ENCODE measurements at places on chromosomes 16 and 17.

DNA sequence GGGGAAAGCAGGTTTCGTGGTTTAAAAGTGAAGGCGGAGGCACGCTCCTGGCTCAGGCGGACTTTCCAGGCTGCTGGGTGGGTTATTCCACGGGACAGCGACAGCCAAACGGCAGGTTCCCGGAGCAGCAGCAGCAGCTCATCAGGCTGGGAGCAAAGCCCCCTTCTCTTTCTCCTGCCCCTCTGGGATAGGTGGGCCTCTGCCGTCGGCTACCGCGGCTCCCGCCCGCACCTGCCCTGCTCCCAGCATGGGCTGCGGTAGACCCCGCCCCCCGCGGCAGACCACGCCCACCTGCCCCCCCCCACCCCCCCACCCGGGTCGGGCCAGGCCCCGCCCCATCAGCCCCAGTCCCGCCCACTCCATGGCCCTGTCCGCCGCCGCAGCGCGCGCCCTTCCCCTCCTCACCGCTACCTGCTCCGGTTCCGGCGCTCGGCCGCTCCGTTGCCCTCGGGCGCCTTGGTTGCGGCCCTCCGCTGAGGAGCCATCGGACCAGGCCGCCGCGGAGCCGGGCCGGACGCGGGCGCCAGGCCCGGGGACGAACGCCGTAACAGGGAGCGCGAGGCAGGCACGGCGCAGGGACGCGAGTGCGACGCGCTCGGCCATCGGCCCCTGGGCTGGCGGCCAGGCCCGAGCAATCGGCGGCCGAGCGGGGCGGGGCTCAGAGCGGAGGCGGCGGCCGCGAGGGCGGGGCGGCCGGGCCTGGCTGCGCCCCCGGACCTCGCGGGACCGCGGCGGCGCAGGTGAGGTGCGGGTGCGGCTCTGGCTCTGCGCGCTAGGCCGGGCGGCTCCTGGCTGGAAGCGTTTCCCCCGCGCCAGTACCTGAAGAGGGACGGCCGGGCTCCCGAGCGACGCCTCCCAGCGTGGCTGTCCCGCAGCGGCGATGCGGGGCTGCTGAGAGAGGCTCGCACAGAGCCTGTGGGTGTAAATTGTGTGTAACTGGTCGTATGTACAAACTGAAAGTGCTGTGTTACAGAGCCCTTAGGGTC lies at the start of the genes HEXD and OGFOD3:
Gene HEXD (plus strand): TSS at position 347 of the 986 bp plus-strand sequence. CDS start 1,453 bp downstream, outside the sequence.
Gene OGFOD3 (minus strand): TSS at position 586 of the 986 bp plus-strand sequence. CDS start 101 bp downstream, at position 485.
- peak; percentile 50 for DNase-seq

GRCh38 chr17:17944743-17945142 lies 27.5 kb downstream of the TOM1L2 start:
- DNase-seq: peak; percentile 8

GRCh38 chr16:85750827-85751697 lies at the start of gene C16orf74:
C16orf74 (minus strand) TSS chr16:85751096; CDS start chr16:85735217, 15,879 bp downstream.
- DNase-seq: no peak

DNA sequence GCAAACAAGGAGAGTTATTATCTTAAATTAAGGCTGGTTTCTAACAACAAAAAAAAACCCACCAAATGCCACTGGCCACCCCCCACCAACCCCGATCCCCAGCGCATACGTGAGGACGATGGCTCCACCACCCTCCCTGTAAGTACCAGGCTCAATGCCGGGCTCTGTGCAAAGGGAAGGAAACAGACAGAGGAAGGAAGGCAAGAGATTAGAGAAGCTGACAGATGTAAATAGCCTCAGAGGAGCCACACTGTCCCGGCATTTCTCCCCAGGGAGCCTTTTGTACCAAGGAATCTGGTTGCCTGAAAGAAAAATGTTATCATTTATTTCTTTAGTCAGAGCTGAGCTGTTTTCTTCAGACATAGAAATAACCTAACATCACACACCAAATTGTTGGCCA lies 13.1 kb downstream of the SOST start:
- no peak for DNase-seq

DNA sequence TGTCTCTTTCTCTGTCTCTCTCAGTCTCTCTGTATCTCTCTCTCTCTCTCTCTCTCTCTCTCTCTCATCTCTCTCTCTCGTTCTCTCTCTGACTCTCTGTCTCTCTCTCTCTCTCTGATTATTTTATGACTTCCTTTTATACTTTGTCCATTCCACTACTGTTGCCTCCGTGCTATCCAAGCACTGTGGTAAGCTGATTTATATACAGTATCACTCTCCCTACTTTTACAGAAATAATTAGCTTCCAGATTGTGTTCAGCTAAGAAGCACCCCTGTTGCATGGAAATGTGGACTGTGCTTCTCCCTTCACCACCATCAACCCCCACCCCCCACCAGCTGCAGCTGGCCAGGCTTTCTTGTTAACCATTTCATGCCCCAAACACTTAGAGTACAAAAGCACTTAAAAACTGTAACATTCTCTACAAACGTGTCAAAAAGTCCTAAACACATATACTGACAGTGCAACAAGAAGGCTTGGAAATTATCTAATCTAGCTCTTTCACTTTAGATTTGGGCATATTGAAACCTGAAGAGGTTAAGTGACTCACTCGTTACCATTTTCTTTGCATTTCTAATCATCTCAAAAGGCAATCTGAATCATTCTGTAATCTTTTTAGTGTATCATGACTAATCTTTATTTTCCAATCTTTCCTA lies 11.6 kb upstream of the TMEM100 start:
- DNase-seq: no peak

DNA sequence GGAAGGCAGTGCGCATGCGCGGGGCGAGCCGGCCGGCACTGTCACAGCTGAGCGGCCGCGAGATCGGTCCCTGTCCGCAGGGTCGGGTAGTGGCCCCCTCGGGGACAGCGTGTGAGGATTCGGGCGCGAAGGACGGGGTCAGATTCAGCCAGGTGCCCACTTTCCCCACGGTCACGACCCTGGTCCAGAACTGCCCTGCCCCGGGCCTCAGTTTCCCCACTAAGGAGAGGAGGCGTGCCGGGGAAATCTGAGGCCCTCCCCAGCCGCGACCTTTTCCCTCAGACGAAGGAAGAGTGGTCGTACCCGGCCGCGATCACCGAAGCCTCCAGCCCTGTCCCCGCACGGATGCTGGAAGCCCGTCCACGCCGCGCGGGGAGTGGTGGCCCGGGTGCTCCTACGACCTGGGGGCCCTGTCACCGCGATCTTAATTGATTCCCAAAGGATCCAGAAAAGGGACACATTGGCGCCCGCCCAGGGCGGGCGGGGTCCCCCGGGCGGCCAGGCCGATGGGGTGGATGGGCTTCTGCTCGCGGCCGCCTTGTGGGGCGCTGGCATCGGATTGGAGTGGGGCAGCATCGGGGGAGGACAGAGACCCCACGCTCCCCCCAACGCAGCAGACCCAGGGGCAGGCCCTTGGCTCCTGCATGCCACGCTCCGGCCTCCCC lies 57.7 kb downstream of the SRL start:
- DNase-seq: no peak

DNA sequence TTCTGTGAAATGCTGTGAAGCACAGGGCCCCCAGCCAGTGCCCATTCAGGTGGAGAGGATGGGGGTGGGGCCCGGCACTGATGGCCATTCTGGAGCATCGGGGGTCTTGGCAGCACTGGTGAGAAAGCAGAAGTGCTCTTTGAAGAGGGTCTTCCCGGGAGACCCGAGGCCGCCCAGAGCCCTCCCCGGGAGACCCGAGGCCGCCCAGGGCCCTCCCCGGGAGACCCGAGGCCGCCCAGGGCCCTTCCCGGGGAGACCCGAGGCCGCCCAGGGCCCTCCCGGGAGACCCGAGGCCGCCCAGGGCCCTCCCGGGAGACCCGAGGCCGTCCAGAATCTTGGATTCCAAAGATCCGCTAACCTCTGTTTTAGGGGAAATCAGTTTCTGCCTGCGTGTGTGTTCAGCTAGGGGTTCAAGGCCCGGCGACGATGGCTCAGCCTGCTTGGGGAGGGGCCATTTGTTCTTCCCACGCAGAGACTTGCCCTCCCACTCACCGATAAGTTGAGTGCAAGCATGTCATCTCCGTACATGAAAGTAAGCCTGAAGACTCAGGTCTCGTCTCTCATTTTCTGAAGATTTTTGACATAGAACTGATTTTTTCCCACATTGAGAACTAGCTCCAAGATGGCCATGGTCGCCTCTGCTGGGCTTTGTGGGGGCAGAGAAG lies 35.2 kb upstream of the CAPN15 start:
- DNase-seq: no peak

- no peak for DNase-seq
These were observed 42.7 kb downstream of the ATF7IP2 start for GRCh38 chr16:10428433-10429168.

DNA sequence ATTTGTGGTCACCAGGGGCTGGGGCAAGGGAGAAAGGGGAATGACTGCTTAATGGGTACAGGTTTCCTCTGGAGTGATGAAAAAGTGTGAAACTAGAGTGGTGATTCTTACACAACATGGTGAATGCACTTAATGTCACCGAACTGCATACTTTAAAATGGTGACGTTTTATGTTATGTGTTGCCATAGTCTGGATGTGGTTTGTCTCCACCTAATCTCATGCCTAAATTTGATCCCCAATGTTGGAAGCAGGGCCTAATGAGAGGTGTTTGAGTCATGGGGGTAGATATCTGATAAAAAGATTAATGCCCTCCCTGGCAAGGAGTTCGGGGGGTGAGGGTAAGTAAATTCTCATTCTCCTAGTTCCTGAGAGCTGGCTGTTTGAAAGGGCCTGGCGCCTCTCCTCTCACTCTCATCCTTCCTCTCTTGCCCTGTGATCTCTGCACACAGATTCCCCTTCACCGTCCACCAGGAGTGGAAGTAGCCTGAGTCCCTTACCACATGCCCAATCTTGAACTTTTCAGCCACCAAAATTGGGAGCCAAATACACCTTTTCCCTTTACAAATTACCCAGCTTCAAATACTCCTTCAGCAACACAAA lies 15.3 kb downstream of the XPO6 start:
- no peak for DNase-seq

DNA sequence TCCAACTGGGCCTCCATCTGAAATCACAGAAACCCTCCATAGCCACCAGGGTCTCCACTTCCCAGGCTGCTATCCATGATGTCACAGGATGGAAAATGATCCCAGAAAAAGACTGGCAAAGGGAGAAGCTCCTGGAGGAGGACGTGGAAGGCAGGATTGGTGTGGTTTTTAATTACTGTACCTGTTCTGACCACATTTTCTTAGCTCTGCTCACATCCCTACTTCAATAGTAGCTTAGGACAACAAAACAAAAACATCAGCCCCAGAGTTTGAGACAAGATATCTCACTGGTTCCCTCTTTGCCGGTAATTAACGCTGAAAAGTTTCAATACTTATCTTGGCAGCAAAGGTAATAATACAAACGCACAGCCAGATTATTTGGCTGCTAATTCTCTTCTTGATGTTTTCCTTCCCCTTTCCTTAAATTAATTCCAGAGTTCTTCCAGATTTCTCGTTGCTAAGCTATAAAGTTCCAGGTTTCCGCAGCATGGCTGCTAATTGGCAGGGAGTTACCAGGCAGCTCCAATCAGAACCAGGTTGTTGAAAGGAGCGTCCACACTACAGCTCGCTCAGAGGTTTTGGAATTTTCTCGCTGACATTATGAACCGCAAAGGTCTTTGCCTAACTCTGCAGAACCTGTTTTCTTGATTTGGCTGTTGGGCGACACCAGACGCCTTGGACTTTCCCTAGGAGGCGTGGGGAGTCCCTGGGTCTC lies 263.4 kb downstream of the MRTFB start:
- DNase-seq: no peak

DNA sequence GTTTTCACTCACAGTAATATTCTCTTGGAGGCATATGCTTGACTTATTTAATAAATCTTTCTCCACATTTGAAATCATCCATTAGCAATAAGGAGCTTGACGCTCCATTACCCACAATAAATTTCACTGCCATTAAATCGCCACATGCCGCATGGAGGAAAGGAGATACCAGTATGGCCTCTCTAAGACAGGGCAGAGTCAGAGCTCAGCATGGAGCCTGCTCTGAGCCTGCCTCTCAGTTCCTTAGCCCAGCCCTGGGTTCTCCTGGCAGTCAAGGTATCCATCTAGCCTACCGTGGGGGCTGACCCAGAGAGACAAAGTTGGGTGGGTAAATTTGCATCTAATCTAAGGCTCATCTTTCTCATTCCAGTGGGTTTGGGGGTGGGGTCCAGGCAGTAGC lies 80.3 kb upstream of the CES5A start:
- no peak for DNase-seq

- DNase-seq: no peak
These were observed 2.9 kb upstream of the RNF213 start for GRCh38 chr17:80257716-80258213.

DNA sequence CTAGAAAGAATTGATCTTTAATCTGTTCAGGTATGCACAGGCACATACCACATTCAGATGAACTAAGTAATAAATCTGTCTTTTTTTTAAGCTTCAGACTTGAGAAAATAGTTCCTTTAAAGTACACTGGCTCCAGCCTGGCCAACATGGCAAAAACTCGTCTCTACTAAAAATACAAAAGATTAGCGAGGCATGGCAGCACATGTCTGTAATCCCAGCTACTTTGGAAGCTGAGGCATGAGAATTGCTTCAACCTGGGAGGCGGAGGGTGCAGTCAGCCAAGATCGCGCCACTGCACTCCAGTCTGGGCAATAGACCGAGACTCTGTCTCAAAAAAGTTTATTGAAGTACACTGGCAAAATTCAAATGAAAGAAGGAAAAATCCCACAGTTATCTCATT lies 111.0 kb upstream of the NETO2 start:
- DNase-seq: no peak

DNA sequence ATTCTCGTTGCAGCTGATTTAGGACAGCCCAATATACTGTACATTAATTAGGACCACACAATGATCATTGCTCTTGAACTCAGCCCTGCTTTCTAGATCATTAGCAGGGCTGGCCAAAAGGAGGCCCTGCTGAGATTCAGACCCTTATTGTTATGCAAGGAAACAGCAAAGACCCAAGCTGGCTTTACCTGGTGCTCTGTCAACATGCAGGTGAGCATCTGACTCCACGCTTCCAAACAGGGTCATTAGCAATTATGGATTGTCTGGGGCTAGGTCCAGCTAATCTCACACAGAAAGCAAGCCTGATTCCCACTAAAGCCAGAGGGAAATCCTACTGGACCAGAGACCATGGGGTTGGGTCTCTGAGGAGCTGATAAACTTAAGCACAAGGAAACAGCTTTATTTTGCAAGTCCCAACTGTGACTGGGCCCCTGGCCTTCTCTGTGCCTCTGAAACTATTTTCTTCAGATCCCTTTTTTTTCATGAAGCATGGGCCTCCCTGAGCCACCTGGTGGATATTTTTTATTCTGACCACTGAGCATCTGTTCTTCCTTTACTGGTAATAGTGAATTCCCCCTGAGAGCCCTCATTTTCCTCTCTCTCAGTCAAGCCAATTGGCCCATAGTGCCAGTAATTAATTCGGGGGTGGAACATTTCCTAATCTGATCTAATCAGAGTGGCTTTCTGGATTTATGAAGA lies 236.1 kb downstream of the GRIN2A start:
- DNase-seq: peak; percentile 17

Measured in cerebellar nuclear complex (tissue), 1 donor.